ENCODE measurements at places on chromosomes 12 and 14. TPM values are rescaled to one million over a fixed set of nuclear protein-coding genes. Genes with fewer than 3 reads are reported as not detected.

Gene B4GALNT3
- 15.1 TPM for polyA plus RNA-seq

Gene DBX2
- polyA plus RNA-seq: not detected

Gene EPYC
- not detected for polyA plus RNA-seq

Gene PLA2G1B
- 0.41 TPM for polyA plus RNA-seq

Gene NGB
- not detected for polyA plus RNA-seq

Gene SLC11A2
- polyA plus RNA-seq: 60.4 TPM

Gene EAPP
- polyA plus RNA-seq: 67.2 TPM

Gene POTEG
- not detected for polyA plus RNA-seq

Gene SOAT2
- polyA plus RNA-seq: 2.7 TPM

Gene KRT85
- not detected for polyA plus RNA-seq

Gene SERPINA10
- 0.15 TPM for polyA plus RNA-seq

Gene AQP6
- 15.4 TPM for polyA plus RNA-seq

All from renal pelvis (tissue), 12 donors.